Cortex of kidney (tissue), 1 donor: ENCODE measurements at places on chromosomes 1 and 21.

- no peak for DNase-seq
Observed at GRCh38 chr1:43460988-43461693, 7.4 kb upstream of the HYI start.

DNA sequence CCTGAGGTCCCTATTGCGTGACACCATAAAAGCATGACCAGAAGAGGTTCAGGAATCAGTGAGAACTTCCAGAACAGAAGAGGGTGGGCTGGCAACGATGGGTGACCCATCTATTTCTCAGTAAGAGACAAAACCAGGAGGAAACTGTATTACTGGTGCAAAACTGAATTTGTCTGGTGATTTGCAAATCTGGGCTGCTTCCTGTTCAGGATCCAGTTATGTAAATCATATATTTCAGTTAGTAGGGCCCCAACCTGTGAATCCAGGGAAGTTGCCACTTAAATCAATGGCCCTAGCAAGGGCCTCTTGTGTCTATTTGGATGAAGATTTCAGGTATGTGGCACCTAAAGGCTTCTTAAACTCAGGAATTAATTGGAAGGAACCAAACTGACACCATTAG, 23.1 kb upstream of the SMAP2 start:
- DNase-seq = no peak

DNA sequence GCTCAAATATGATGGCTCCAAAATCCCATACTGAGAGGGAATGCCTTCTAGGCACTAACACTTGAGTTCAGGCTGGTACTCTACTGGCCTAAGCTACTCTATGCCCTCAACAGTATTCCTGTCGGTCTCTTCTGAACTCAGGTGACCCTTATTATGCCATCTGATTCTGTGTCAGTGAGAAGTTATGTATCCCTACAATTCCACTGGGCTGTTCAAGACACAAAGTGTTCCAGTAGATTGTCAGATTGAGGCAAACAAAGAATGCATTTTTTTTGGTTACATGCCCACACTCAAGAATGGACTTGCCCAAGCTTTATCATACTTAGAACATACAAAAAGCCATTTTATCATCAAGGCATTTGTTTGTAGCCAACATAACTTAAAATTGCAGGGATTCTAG, 553.8 kb upstream of the PRMT6 start:
- no peak for DNase-seq

DNA sequence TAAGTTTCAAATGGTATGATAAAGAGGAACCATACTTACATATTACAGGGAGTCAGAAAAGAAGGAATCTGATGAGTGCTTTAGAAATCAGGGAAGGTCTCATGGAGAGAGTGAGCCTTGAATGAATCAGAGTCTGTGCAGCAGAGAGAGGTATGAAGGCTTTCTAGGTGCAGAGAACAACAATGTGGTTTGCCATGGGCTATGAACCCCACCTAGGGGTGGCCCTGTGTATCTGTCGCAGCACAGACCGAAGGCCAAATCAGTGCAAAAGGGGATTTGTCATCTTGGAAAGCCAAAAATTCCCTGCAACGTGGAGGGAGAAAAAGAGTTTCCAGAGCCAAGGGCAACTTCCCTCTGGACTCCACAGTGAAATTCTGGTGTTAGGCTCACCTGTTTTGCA, 3.5 kb downstream of the PAPPA2 start:
- DNase-seq = no peak

- no peak for DNase-seq
Observed at GRCh38 chr21:38355992-38356781, 99.4 kb downstream of the KCNJ15 start.

GRCh38 chr1:156964441-156964840, 44.0 kb downstream of the LRRC71 start:
- DNase-seq = no peak

DNA sequence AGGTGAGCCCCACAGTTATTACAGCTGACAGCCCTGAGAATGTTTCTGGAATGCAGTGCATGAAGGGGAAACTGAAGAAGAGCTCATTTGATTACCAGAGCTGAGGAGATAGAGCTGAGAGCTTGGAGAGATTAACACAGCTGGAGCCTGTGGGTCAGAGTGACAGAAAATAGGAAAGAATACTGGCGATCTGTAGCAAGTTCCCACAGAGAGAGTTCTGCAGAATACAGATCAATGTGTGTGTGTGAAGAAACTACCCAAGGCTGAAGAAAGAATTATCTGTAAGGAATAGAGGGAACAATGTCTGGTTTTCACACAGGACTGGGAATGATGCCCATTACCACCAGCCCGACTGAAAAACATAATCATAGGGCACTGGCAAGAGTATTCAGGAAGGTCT, 103.6 kb upstream of the SNX7 start:
- no peak for DNase-seq

DNA sequence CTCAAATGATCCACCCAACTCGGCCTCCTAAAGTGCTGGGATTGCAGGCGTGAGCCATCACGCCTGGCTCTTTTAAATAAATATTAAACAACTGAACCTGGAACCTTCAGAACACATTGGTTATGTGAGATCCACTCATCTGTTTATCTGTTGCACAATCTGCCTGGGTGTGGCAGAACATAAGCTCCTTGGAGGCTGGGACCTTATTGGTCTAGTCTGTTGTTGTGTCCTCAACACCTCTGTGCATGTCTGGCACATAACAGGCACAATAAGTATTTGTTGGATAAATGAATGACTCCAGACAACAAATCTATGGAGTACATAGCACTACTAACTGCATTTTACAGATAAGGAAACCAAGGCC, 4.1 kb upstream of the NBL1 start:
- no peak for DNase-seq

DNA sequence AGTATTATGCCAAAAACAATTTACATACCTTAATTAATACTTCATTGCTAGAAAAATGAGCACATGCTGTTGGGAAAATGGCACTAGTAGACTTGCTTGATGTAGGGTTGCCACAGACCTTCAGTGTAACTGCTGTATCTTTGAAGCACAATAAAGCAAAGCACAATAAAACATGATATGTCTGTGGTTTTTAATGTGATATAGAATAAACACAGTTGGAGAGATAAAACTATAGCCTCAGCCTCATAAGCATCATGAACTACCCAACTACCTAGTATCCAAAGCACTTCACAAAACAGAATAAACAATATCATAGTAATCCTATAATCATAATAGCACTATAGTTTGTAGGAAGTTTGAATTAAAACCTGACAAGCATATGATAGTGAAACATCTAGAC, 143.5 kb downstream of the SYT14 start:
- DNase-seq = no peak

DNA sequence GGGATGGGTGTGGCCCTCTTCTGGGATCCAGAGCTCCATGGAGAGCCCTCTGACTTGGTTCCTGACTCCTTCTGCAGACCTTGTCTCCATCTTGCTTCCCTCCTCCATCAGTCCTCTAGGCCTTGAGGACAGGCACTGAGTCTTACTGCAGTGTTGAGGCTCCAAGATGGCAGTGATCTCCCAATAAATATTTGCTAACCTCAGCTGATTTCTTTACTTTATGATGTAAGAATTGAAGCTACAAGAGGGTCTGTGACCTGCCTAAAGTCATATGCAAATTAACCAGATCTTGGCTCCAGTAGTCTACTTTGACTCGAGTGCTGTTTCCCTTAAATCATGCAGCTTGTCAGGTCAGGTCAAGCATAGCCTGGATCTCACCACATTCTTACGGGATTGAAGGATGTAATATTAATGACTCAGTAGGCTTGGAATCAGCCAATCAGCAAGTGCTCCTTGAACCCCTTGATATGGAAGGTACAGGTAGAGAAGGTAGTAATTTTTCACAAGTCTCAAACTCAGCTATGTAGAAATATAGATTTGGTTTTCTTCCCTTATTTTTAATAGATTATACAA, 93.0 kb downstream of the CLIC6 start:
- no peak for DNase-seq

GRCh38 chr1:235866205-235866912, at the start of gene LYST:
LYST (minus strand) TSS chr1:235866906; CDS start chr1:235830417, 36,489 bp downstream.
- DNase-seq = no peak

GRCh38 chr1:203327684-203328457, 22.6 kb downstream of the BTG2 start:
- DNase-seq = no peak

DNA sequence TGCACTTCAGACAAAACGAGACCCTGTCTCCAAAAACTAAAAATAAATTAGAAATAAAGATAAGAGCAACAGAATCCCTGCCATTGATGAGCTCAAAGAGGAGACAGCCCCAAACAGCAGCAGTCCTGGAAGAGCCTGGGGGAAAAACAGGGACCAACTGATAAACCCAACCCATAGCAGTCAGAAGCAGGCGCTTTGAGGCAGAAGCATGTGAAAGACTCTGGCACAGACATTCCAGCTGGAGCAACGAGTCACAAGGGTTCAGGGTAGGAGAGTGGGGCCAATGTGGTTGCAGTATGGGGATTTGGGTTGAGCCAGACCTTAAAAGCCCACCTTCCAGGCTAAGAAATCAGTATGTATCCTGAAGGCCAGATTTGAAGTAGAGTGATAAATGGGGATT, 78.5 kb downstream of the MPZL1 start:
- no peak for DNase-seq

DNA sequence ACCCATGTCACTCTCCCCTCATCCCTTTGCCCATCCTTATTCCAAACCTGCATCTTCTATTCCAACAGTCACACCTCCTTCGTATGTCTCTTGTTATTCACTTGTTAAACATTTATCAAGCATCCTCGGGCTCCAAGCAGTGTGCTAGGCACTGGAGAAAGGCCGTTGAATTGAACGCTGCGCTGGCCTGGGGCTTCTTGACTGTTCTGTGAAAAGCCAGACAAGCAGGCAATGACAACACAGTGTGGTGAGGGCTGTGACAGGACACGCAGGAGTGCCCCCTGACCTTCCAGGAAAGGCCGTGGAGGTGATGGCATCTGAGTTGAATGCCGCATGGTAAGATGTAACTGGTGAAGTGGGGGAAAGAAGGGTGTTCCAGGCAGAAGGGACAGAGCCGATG, 19.2 kb downstream of the ETV3 start:
- DNase-seq = no peak

DNA sequence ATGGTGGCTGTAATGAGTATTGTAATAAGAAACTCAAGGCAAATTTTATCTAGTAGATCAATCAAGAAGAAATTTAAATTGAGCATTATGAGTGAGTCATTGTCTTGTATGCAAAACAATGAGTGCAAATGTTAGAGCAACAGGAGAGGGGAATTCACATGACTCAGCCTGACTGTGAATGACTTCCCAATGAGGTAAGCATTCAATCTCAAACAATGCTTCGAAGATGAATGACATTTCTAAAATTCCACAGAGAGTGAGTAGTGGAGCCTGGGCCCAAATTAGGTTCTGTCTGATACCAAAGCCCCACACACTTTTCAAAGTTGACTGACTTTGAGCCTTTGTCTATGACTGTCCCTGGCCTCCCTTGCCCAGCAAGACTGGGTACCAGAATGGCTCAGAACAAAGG, 738.0 kb downstream of the PTPRU start:
- DNase-seq = no peak

DNA sequence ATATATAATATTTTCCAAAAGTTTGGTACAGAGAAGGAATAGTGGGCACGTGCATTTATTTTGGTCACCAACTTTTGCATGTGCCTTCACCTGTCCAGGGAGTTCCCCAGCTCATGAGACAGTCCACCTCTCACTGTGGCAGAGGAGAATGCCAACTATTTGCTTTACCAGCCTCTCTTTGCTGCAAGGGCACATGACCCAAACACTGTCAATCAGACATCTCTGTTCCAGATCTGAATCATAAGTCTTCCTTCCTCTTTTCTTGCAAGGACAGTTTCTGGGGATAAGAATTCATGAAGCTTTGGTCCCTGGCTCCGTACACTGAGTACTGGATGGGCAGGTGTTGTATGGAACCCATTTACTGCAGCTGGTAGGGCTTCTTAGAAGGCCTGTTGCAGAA, 38.6 kb downstream of the C1orf87 start:
- DNase-seq = no peak
